ENCODE measurements at places on chromosomes 5 and 9.

GRCh38 chr5:126858441-126858840 is 81.5 kb downstream of the LMNB1 start:
- no peak for DNase-seq

GRCh38 chr9:113350937-113351336 is 1.6 kb downstream of the BSPRY start:
- peak; percentile 67 for DNase-seq

DNA sequence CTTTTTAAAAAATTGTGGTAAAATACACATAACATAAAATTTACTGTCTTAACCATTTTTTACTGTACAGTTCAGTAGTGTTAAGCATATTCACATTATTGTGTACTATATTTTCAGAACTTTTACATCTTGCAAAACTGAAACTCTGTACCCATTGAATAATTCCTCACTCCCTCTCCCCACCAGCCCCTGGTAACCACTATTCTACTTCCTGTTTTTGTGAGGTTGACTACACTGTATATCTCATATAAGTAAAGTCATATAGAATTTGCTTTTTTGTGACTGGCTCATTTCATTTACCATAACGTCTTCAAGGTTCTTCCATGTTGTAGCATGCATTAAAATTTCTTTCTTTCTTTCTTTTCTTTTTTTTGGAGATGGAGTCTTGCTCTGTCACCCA is 87.0 kb downstream of the LNPEP start:
- DNase-seq: no peak

DNA sequence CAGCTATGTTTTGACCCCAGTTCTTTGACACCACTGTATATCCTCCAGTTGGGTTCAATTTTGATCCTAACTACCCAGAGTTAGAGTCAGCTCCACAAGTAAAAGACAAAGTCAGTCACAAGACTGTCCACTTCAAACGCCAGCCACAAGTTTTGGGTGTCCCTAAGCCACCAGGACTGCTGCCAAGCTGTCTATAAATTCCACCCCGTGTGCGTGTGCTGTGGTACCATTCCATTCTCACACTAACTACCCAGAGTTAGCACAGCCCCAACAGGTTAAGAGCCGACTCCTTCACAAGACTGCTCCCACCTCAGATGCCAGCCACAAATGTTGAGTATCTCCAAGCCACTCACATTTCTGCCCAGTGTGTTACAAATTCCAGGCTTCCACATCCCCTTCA is 56.7 kb downstream of the APC start:
- DNase-seq: no peak

DNA sequence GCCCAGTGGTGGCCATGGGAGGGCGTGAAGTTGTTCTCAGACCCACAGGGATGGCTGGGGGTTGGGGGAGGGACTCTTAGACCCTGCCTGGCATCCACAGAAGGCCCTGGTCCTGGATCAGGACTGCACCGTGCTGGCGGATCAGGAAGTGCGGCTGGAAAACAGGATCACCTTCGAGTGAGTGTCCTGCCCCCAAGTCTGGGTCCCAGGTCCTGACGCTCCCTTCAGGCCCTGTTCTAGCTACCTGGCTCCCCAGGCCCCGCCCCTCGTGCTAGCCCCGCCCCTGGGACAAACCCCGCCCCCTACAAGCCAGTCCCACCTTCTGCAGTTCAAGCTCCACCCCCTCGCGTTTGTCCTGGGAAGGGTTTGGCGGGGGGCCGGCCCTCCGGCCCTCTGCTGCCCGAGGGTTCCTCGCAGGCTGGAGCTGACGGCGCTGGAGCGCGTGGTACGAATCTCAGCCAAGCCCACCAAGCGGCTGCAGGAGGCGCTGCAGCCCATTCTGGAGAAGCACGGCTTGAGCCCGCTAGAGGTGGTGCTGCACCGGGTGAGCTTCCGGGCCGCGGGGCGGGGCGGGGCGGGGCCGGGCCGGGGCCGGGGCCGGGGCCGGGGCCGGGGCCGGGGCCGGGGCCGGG is 12.9 kb downstream of the RGS14 start:
- peak; percentile 76 for DNase-seq

- DNase-seq: no peak
These were observed 227.2 kb upstream of the ZNF608 start for GRCh38 chr5:124973661-124974060.

GRCh38 chr5:179832039-179832745 is 11.5 kb downstream of the SQSTM1 start:
- DNase-seq: no peak

GRCh38 chr9:127058011-127058644 is 64.3 kb downstream of the ANGPTL2 start:
- DNase-seq: no peak

DNA sequence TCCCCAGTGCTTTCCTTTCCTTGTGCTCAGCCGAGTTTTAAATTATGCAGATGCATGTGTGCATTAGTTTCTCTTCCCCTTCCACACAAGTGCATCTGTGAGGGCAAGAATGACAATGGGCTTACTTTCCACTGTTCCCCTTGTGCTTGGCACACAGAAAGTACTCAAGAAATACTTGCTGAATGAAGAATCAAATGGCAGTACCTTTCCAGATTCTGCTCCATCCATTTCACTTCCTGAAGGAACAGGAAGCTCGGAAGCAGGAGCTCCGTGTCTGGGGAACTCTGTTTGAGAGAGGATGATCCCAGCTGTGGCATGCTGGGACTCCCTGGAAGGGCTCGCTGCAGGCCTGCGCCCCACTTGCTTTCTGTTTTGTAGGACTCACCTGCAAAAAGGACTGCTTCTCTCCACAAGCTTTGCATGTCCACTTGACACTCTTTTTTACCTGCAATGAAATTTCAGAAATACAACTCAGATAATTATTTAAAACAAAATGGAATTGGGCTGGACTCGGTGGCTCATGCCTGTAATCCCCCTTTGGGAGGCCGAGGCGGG is 5.5 kb downstream of the MRNIP start:
- no peak for DNase-seq

DNA sequence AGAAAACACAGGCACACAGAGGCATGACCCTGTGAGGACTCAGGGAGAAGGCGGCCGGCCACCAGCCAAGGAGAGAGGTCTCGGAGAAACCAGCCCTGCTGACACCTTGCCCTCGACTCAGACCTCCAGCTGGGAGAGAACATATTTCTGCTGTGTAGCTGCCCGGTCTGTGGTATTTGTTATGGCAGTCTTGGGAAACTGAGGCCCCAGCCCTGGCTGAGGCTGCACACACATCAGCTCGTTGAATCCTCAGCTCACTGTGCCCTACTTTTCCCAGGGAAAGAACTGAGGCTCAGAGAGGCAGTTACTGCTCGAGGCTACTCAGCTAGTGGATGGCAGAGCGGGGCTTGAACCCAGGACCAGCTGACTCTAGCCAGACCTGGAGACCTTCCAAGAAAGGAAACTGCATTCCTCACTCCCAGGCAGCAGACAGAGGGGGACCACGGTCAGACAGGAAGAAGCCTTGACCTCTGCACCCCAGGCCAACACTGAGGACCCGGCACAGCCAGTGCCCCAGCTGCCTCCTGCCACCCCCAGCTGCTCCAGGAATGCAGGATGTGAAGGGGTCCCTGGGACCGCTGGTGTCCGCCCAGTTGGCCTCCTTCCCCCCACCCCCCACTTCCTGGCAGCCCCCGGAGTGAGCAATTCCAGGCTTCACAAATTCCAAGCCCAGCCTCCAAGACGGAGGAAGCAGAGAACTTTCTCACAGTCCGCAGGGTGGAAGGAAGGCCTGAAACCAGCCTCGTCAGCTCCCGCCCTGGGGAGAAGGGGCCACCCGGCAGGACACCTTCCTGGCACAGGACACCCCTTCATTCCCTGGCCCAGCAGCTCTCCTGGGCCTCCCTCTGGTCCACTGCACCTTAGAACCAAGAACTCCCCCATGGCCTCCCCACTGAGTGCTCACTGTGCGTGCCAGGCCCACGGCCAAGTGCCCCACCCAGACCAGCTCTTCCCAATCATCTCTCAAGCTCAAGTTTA is 69.9 kb downstream of the LRSAM1 start:
- no peak for DNase-seq

DNA sequence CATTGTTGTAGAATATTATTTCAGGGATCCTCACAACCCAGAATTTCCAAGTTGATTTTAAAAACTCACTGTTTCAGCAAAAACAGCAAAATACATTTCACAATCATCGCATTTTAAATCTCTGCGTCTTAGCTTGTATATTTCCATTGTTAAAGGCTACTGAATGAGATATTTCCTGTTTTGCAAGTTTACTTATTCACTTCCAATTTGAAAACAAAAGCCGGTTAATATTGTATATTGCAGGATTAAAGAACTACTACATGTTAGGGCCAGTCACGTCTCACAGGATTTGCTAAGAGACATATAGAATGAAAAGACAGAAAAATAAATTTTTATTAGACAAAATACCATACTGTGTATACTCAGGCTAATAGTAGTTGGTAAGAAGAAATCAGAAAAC is 395.9 kb upstream of the CDH9 start:
- DNase-seq: no peak

GRCh38 chr9:126548312-126548711 is 65.4 kb upstream of the LMX1B start:
- DNase-seq: no peak

DNA sequence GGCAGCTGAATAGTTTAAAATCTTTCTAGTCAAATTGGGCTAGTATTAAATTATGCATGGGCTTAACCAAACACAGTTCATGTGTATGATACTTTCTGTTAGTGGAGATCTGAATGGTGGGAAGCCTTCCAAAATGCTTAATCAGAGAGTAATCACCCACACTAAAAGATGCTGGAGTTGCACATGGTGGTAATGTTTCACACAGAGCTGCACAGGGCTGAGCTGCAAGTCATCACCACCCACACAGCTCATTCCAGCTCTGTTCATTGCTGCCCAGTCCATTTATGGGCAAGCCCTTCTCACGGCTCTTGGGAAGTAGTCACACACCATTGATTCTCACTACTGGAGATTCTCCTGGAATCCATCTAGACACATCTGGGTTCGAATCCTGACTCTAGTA is 351.5 kb upstream of the KCNN2 start:
- DNase-seq: no peak

DNA sequence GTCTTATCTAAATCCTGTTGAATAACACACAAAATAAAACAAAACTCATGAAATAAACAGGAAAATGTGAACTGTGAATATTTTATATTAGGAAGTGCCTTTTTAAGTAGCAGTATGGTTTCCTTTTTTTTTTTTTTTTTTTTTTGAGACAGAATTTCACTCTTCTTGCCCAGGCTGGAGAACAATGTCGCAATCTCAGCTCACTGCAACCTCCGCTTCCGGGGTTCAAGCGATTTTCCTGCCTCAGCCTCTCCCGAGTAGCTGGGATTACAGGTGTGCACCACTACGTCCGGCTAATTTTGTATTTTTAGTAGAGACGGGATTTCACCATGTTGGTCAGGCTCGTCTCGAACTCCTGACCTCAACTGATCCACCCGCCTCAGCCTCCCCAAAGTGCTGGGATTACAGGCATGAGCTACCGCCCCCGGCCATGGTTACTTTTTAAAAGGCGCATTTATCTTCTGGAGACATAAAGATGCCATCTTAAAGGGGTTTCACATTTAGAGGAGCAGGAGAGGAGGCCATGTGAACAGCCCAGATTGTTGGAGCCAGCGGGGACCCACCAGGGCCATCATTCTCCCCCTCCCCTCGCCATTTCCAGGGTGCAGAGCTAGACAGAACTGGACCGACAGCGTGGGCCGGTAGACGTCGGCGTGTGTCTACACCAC is 64.1 kb downstream of the ROR2 start:
- no peak for DNase-seq

- DNase-seq: no peak
These were observed 241.9 kb downstream of the IRX1 start for GRCh38 chr5:3837506-3837905.

DNA sequence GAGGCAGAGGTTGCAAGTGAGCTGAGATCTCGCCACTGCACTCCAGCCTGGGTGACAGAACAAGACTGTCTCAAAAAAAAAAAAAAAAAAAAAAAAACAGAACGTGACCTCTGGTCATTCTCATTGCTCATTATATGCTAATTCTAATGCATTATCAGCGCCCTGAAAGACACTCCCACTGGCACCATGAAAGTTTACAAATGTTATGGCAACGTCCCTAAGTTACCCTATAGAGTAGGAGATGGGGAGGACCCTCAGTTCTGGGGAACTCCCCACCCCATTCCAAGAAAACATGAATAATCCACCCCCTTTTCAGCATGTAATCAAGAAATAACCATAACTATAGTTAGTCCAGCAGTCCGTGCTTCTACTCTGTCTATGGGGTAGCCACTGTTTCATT is 48.9 kb upstream of the DENND4C start:
- DNase-seq: no peak

DNA sequence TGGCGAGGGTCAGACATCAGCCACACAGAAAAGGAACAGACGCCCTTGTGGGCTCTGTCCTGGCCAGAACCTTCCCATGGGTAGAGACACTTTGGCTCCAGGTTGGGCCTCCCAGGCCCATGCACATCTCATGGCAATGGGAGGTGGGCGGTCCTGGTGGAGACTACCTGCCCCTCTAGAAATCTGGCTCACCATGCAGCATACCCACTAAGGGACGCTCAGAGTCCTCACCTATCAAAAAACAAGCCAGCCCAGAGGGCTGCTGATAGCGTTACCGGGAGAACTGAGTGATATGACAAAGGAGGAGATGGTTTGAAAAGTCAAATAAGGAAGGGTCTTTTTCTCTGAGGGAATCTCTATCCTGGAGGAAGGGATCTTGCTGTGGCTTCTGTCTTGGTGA is 62.1 kb downstream of the C5orf15 start:
- no peak for DNase-seq

- DNase-seq: no peak
These were observed 193.2 kb upstream of the KIF2A start for GRCh38 chr5:62112689-62113228.

GRCh38 chr5:125429498-125429897 is 683.1 kb upstream of the ZNF608 start:
- DNase-seq: no peak

GRCh38 chr9:125822902-125823301 is 75.7 kb downstream of the PBX3 start:
- no peak for DNase-seq

DNA sequence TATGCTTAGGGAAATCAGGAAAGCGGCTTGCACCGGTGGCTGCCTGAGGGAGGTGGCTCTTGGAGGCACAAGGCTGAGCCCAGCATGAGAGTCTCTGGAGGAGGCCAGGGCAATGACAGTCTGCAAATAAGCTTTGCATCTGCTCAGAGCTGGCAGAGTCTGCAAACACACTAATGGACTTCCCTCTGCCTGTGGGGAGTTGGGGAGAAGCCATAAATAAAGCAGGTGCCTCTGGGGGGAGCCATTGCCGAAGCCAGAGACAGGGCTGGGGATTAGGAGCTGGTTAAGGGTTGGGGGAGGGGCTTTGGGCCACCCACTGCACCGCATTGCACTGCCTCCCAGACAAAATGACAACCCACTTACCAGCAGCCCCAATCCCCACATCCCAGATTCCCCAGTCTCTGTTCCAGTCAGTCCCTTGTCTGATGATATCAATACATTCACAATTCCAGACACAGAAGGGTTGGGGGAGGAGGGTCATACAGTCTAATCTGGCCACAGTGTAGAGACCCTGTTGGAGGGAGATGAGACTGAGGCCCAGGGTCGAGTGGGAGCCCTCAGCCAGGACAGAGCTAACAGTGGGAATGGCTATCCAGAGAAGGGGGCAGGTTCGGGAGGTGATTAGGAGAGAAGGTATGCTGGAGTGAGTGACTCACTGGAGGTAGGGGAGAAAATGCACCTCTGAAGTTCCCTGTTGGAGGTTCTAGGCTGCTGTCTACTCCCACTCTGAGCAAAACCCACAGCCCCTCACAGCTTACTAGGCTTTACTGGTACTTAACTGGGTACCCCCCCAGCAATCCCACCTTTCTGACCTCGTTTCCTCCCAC is 53.7 kb downstream of the PAX5 start:
- DNase-seq: peak; percentile 28

GRCh38 chr5:140153905-140154304 is 21.1 kb upstream of the CYSTM1 start:
- DNase-seq: no peak

All from activated CD4-positive, alpha-beta T cell treated with anti-CD3 and anti-CD28 coated beads for 36 hours (primary cell).